GM18507 (cell line): ENCODE measurements at places on chromosomes 5 and 9.

DNA sequence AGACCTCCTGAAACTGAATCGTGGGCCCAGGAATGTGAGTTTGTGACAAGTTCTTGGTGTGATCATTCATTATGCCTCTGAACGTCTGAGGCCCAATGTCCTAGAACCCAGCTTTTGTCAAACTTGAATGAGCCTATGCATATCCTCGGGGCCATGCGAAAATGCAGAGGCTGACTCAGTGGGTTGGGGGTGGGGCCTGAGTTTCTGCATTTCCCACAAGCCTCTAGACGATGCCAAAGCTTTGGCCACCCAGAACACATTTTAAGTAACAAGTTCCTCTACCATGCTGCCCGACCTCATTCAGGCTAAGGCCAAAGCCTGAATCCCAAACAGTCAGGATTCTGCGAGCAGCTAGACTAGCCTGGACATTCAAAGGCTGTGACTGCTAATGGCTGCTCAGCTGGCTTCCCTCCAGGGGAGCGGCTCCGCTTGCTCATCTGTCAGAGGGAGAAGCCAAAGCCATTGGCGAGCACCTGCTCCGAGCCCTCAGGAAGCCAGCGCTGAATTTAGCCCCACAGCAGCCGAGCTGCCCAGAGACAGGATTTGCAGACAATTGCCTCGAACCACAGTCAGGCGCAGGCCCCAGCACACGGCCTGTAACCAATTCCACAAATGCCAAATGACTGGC, 177.5 kb downstream of the ZDHHC21 start:
- no peak for DNase-seq

DNA sequence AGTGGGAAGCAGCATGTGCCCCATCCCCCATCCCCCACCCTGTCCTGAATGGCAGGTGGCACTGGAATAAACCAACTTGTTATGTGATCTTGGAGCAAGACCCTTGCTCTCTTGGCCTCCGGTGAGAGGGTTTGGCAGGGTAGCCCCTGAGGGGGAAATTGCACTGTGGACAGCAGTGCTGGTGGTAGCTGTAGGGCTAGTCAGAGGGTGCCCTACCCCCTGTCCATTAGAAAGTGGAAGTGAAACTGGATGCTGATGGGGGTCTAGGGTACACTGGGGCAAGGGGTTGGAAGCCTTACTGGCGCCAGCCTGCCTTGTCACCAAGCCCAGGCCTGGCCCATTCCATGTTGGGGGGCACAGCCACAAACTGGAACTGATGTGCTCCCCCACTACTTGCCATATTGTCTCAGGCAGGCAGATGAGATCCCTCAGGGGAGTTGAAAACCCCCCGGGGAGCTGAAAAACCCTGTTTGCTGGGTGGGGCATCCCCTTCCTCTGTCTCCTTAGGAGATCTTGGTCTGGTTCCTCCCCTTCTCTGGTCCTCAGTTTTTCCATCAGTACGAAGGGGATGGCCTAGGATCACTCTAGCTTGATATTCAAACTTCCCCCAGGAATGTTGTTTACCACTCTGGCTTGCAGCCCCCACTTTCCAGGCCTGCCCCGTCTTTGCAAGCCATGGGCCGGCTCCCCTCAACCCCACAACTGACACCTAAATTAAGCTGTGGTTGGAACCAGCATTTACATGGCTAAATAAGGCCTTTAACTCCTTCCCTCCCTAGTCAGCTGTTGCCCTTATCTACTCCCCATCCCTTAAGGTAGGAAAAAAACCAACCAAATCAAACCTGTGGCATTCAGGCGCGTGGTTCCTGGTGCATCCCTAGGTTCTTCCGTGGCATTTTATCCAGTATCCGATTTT, 14.4 kb upstream of the SYNPO start:
- no peak for DNase-seq

- no peak for DNase-seq
These were observed 30.2 kb downstream of the LRRC70 start for GRCh38 chr5:62608529-62609511.

- peak; percentile 67 for DNase-seq
These were observed 65.3 kb downstream of the RXRA start for GRCh38 chr9:134391319-134392231.

- no peak for DNase-seq
These were observed 82.1 kb downstream of the FBN2 start for GRCh38 chr5:128455841-128456361.

- DNase-seq, result no peak
These were observed 39.0 kb upstream of the PPP1R26 start for GRCh38 chr9:135440620-135441019.

DNA sequence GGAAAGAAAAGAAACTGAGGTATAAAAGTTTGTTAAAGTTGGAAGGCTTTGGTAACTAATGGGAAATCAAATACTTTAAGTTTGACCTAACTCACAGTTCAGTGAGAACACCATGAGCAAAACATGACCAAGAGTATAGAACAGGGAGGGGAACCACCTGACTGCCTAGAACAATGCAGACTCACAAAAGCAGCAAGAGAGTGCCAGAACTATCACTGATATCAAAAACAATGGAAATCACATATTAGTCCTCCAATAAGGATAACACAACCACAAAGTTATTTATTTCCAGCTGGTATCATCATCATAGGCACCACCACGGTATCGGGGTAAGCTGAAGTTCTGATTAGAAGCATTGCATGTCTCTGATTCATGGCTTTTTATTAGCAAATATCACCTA, 77.5 kb downstream of the TRPM6 start:
- DNase-seq, result no peak

GRCh38 chr5:119243888-119244287, 111.9 kb upstream of the TNFAIP8 start:
- no peak for DNase-seq

- no peak for DNase-seq
These were observed 54.2 kb downstream of the NAA35 start for GRCh38 chr9:85995097-85995496.

DNA sequence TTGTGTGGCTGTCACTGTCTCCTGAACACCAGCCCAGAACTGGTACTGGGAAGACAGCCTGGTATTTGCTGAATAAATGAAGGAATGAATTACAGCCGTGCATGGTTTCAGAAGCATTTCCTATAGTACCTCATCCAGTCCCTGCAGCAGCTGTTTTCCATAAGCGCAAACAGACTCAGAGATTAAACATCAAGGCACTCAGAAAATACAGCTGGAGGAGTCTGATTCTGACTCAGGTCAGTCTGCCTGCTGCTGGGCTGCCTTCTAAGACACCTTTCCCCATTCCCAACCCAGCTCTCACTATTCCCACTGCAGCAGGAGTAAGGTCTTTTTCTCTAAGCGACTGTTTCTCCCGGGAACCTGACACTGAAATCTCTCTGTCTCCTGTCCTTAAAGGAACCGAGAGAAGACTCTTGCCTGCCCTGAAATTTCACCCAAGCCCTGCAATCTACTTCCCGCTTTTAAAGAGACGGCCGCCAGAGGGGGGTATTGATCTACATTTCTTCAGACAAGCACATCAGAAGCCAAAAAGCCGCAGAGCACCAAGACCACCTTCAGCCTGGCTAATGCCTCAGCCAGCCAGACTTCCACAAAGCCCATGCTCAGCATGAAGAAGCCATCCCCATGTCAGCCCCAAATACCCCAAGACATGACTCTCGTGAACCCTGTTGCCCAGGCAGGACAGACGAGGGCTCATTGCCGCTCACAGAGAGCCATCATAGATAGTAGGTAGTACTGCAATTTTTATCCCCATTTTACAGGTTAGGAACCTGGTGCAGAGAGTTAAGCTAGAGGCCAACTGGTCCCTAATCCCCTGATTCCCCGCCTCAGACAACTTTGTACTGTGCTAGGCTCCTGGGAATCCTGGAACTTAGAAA, 5.4 kb upstream of the FOXI1 start:
- peak; percentile 38 for DNase-seq

GRCh38 chr9:26523577-26523976, 369.0 kb downstream of the CAAP1 start:
- no peak for DNase-seq

GRCh38 chr9:129596541-129597331, 24.2 kb downstream of the C9orf50 start:
- no peak for DNase-seq

GRCh38 chr5:155982354-155982753, 344.6 kb upstream of the SGCD start:
- no peak for DNase-seq

DNA sequence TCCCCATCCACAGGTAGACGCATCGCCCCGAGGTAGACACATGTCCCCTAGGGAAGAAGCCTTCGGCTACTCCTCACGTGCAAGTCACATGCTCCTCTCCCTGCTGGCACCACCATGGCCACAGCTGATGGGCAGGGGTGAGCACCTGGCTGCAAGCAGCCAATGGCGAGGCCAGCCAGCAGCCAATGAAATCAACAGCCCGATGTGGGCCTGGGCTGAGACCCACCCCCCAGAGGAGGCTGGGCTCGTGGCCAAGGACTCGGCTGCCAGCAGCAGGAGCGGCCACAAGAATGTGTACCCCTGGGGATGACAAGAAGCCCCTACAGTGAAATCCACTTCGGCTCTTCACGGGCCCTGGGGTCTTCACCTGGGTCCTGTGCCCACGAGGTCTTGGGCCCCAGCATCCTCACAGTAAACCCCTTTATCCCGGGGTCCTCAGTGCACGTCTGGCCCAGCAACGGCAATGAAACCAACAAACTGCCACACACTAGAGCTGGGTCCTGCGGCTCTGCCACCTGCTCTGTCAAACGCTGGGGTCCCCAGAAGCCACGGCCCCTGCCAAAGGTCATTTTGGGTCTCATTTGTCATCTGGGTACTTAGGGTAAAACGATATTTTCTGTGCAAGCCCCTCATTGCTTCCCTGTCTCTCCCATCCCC, 22.1 kb upstream of the PTGES start:
- DNase-seq, result no peak

GRCh38 chr5:111854186-111854585, 97.2 kb upstream of the NREP start:
- no peak for DNase-seq

GRCh38 chr5:134511796-134512660, 13.4 kb upstream of the JADE2 start:
- DNase-seq, result no peak

- no peak for DNase-seq
These were observed 1.2 kb downstream of the PTBP3 start for GRCh38 chr9:112332214-112332613.

DNA sequence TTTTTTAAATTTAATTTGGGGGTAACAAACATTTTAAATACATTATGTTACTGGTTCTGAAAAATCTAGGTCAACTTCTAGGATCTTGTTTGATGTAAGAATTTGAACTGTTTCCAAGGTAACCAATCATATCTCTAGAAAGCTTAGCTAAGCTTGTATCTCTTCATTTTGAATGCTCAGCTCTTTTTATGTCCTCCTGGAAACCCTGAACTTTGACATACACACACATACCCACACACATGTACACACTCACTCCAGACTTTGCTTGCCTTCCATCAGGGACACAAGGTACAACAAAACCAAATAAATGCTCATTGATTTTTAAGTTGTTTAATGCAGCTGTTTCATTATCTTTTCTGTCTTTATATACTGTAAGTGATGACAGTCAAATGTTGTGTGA, 178.5 kb downstream of the RAB3C start:
- no peak for DNase-seq

- DNase-seq, result no peak
These were observed 346.2 kb upstream of the CTNND2 start for GRCh38 chr5:12250454-12250853.

- DNase-seq, result no peak
These were observed 220.9 kb downstream of the GADD45G start for GRCh38 chr9:89825669-89826068.

GRCh38 chr9:84146893-84147710, 166.5 kb downstream of the RMI1 start:
- DNase-seq, result no peak

GRCh38 chr9:967903-968641, 8.4 kb upstream of the DMRT3 start:
- DNase-seq, result no peak

DNA sequence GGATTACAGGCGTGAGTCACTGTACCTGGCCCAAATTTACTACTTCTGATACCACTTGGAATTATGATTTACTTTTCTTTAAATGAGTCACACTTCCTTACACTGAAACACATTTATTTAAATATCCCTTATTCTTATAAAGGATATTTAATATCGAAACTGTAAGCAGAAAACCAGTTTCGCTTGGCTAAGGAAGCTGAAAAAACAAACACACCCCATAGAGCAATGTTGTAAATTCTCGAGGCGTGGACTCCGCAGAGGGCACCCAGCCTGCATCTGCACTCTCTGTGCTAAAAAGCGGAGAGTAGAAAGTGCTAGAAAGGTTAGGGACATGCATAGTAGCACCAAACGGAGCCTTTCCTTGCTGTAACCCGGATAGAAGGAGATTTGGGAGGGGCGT, 86.5 kb downstream of the HMCN2 start:
- no peak for DNase-seq

GRCh38 chr5:33558489-33558888, 117.7 kb downstream of the TARS1 start:
- DNase-seq, result no peak

DNA sequence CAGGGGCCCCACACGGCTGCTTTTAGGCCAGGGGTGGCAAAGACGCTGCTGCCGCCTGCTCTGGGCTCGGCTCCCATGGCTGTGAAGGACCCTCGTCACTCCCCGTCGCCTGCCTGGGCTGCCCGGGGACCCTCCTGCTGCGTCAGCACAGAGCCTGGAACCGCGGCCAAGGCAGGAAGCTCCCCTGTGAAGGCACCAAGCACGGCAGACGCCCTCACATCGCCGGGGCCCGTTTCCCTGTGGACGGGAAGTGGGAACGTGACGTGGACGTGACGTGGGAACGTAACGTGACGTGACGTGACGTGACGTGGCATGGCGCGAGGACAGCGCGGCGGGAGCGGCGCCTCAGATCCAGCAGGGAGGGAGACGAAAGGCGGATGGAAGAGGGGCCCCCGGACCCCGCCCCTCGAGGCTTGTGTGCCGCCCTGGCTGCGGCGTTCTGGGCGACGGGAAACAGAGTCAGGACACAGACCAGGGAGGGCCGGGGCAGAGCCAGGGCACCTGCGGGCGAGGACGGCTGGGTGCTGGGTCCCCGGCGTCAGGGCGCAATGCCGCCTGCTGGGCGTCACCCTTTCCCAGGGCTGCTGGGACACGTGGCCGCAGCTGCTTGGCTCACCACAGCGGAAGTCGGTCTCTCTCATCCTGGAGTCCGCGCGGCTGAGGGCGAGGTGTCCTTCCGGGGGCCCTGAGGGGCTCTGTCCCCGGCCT, 53.1 kb downstream of the MRPL36 start:
- no peak for DNase-seq

- no peak for DNase-seq
These were observed 21.3 kb downstream of the HTR4 start for GRCh38 chr5:148633067-148633377.

GRCh38 chr5:167934551-167934971, 356.9 kb upstream of the WWC1 start:
- no peak for DNase-seq

DNA sequence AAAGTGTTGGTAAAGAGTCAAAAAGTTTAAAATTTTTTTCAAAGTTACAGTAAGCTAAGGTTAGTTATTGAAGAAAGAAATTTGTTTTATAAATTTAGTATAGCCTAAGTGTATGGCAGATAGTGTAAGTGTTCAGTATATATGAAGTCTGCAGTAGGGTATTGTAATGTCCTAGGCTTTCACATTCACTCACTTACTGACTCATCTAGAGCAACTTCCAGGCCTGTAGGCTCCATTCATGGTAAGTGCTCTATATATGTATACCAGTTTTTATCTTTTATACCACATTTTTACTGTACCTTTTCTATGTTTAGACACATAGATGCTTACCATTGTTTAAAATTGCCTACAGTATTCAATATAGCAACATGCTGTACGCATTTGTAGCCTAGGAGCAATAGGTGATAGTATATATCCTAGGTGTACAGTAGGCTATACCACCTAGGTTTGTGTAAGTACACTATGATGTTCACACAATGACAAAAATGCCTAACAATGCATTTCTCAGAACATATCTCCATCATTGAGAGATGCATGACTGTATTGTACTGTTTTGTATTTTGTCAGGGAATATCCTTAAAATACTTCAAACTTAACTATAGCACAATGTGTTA, 38.5 kb downstream of the CYSTM1 start:
- no peak for DNase-seq
